Activated T-helper 17 cell treated with anti-CD3 and anti-CD28 coated beads, Interleukin-2, amount 50 U/mL, for 72 hours (primary cell): ENCODE measurements at places on chromosomes 5 and 9. TPM values are rescaled to one million over a fixed set of nuclear protein-coding genes. Genes with fewer than 3 reads are reported as not detected.

The RPL7A gene
- 3,350 TPM for total RNA-seq

The PCDHGA11 gene
- not detected for total RNA-seq

The FST gene
- total RNA-seq = not detected

The SV2C gene
- 0.45 TPM for total RNA-seq

The GTF2H2C gene
- total RNA-seq = 59.0 TPM

The IRX2 gene
- total RNA-seq = not detected

The RNF183 gene
- 1.9 TPM for total RNA-seq

The CCDC152 gene
- 2.7 TPM for total RNA-seq

The CATSPER3 gene
- total RNA-seq = 0.82 TPM

The CCT5 gene
- 476 TPM for total RNA-seq

The GMCL2 gene
- total RNA-seq = not detected

The PIP5K1B gene
- total RNA-seq = 0.37 TPM

The PCDHGA1 gene
- total RNA-seq = 0.16 TPM

The SH3GL2 gene
- total RNA-seq = not detected

The JAKMIP2 gene
- 4.3 TPM for total RNA-seq

The LCN9 gene
- not detected for total RNA-seq

The CDKN2A gene
- 6.4 TPM for total RNA-seq

The ROPN1L gene
- 0.66 TPM for total RNA-seq

The SLC34A1 gene
- 0.56 TPM for total RNA-seq

The CCDC187 gene
- total RNA-seq = 0.02 TPM

The BARHL1 gene
- total RNA-seq = not detected

The CDC20B gene
- not detected for total RNA-seq

The PDE6A gene
- not detected for total RNA-seq

The GPR151 gene
- not detected for total RNA-seq

The POLR3G gene
- total RNA-seq = 5.3 TPM

The DNAH5 gene
- total RNA-seq = not detected

The ZBTB34 gene
- 7.8 TPM for total RNA-seq

The C9orf50 gene
- not detected for total RNA-seq

The NR5A1 gene
- not detected for total RNA-seq

The PPP2R2B gene
- total RNA-seq = 2.2 TPM

The SLC1A3 gene
- not detected for total RNA-seq

The TOR4A gene
- total RNA-seq = 11.5 TPM

The GFI1B gene
- total RNA-seq = not detected

The FOXD4L4 gene
- 0.24 TPM for total RNA-seq

The WHRN gene
- 4.0 TPM for total RNA-seq

The ARL15 gene
- total RNA-seq = 6.8 TPM

The NIPAL4 gene
- total RNA-seq = 0.90 TPM

The IL9 gene
- 10.2 TPM for total RNA-seq

The PCDHB10 gene
- total RNA-seq = not detected

The SLC46A2 gene
- not detected for total RNA-seq

The CLIC3 gene
- total RNA-seq = not detected

The PHF24 gene
- total RNA-seq = 0.16 TPM

The PGM5 gene
- not detected for total RNA-seq

The OMD gene
- not detected for total RNA-seq

The MRRF gene
- 42.7 TPM for total RNA-seq

The MARCOL gene
- total RNA-seq = not detected

The FAM53C gene
- total RNA-seq = 32.7 TPM

The ASPN gene
- not detected for total RNA-seq

The IFNA21 gene
- total RNA-seq = not detected

The GABBR2 gene
- not detected for total RNA-seq

The PCDHB6 gene
- total RNA-seq = not detected

The TRIM36 gene
- 0.13 TPM for total RNA-seq

The HACD4 gene
- 4.1 TPM for total RNA-seq

The SHC3 gene
- total RNA-seq = not detected

The KIAA0825 gene
- 1.1 TPM for total RNA-seq
